Endodermal cell (in vitro differentiated cells): ENCODE measurements at places on chromosomes 3 and 15.
A peak's percentile ranks its signal among the peaks of the same experiment; 100 is the strongest.

GRCh38 chr3:72018343-72018984 is 233.5 kb upstream of the PROK2 start:
- peak; percentile 60 for DNase-seq

- no peak for DNase-seq
Measured at GRCh38 chr3:84487296-84487695, 471.5 kb upstream of the CADM2 start.

DNA sequence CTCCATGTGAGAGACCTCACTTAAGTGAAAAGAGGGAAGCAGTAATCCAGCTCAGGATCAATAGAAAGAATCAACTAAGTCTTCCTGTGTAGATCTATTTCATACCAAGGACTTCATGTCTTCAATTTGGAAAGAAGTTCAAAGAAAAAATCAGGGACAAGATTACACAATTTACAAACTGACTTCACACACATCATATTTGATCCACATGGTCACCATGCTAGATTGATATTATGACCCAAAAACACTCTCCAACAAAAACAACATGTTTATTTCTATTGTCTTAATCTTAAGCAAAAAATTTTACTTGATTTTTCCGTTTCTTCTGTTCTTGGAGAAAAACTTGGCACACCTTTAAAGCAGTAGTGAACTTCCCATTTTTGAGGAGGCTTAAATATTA is 76.3 kb downstream of the THBS1 start:
- no peak for DNase-seq

GRCh38 chr3:174541708-174542315 is 317.3 kb upstream of the NAALADL2 start:
- DNase-seq, result no peak

- no peak for DNase-seq
Measured at GRCh38 chr3:140586311-140586710, 91.6 kb upstream of the TRIM42 start.

- peak; percentile 87 for DNase-seq
Measured at GRCh38 chr15:55587321-55588069, 650 bp downstream of the PYGO1 start.

GRCh38 chr15:22884344-22884743 is 45.9 kb downstream of the NIPA2 start:
- peak; percentile 70 for DNase-seq

DNA sequence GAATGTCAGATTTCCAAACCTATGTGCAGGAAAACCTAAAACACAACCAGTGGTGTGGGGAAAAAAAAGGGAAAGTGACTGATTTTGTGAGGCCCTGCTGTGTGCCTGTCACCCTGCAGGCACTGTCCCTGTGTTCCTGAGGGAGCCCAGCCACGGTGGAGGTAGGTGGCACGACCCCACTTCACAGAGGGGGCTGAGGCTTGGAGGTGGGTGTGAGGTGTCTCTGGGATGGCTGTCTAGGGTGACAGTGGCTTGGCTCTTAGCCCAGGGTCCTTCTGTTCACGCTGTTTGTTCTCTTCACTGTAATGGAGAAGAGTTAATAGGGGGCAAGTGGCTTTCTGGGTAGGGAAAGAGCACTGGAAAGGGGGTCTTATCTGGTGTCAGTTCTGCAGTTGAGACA is 22.6 kb downstream of the RASGRF1 start:
- no peak for DNase-seq

DNA sequence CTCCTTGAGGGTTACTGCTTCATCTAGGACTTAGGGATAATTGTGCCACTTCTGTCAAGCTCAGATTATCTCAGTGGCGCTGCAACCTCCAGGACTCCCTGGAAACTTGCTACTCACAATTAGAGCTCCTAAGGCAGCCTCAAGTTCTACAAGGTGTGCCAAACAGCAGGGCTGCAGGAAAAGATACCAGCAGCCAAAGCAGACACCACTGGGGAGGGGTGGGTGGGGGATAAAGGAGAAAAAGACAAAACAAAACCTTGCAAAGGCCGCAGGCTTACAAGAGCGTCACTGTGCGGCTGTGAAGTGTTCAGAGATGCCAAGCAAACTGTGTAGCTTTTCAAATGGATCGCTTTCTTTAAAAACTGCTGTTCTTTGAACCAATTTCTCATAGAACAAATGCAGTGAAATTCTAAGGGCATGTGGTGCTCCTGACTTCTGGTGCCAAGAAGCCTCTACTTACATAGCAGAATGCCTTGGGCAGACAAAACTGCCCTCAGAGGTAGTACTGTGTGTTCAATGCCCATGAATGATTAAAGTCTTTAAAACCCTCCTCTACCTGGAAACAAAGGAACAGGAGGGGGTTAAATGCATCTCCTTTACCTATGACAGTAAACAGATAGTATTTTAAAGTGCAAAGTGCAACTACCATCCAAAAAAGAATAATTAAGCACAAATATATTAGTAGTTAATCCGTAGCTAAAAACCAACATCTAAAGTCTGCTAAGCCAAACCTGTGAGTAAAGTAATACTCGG is 353.4 kb downstream of the FOXP1 start:
- DNase-seq, result no peak

GRCh38 chr3:126703512-126704493 is at the start of gene CHCHD6:
Gene CHCHD6, plus strand, starts transcription at chr3:126704240. Its CDS starts 73 bp downstream, at chr3:126704313.
- DNase-seq, result peak; percentile 99

- DNase-seq, result no peak
Measured at GRCh38 chr3:152825566-152825965, 9.4 kb upstream of the P2RY1 start.

DNA sequence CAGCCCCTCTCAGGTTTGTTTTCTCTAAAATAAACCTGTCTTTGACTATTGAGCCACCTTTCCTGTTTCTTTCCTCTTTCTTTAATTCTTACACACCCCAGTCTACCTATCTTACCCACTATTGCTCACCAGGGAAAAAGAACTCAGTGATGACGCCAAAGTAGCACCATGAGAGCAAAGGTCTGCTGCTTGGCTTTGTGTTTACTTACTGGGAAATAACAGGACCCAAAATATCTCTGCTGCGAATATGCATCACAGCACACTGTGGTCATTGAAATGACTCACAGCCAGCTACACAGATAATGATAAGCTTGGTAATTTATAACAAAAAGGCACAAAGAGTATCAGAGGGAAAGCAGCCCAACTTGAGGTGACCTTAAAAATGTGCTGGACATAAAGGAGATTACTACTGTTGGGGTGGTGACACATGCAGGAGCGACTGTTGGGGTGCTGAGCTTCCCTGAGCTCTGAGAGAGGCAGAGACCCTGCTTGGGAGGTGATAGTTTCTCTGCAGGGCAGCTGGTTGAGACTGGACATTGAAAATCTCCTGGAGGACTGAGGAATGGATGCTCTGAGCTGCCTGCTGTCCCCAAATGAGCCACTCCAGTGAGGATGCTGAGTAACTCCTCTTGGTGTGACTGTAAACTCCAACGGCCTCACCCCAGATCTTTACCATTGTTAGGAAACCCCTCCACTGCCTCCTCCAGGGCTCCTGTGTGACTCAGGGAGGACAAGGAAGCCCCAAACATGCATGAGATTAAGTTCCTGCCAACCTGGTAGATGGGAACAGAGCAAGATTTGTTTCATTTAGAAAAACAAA is 14.5 kb downstream of the EFCAB12 start:
- DNase-seq, result peak; percentile 22

DNA sequence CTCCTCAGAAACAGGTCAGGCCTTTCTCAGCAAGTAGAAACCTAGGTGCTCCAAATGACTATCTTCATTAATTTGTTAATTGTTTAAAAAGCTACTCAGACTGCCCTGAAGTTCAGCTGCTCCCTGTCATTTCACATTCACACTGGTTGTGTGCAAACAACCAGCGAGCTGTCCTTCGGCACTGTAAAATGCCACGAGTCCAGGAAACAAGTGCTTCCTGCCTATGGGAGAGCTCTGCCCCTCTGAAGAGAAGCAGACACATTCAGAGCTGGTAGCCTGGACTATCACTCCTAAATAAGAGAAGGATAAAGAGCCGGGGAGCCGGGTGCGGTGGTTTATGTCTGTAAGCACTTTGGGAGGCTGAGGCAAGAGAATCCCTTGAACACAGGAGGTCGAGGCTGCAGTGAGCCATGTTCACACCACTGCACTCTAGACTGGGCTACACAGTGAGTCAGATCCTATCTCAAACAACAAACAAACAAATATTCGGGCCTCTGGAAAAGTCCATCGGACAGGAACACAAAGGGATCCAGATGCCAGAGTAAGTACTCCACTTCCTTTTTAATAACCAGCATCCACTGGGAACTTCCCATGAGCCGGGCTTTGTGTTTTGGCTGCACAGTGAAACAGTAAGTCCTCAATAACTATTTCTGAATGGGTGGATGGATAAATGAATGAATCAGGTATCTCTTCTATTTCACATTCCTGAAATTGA is 114.4 kb upstream of the WNT5A start:
- no peak for DNase-seq

DNA sequence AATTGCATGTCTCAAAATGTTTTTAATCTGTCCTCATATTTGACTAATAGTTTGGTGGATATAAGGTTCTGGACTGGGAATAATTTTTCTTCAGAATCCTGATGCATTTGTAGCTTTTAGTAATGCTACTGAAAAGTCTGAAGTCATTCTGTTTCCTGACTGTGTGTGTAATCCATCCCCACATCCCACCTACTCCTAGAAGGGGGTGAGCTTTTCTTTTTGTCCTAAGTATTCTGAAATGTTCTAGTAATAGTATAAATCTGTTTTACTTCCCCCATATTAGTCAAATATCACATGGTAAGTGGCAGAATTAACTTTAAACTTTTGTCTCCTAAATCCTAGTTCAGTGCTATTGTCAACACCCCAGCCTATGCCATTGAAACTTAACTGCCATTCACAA is 162.8 kb downstream of the GREM1 start:
- no peak for DNase-seq

DNA sequence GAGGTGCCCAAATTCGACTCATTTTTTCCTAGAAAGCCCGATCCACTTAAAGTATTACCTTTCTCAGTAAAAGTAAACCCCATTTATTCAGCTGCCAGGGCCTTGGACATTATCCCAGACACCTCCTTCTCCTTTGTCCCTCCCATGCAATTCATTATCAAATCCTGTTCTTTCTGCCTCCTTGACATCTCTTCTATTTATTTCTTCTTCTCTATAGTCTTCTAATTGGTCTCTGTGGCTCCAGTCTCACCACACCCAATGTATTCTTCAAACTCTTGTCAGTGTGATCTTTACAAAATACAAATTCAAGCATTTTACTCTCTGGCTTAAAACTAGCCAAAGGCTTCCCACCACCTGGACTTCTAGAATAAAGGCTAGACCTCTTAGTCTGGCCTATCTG is 120.3 kb downstream of the IL20RB start:
- no peak for DNase-seq

DNA sequence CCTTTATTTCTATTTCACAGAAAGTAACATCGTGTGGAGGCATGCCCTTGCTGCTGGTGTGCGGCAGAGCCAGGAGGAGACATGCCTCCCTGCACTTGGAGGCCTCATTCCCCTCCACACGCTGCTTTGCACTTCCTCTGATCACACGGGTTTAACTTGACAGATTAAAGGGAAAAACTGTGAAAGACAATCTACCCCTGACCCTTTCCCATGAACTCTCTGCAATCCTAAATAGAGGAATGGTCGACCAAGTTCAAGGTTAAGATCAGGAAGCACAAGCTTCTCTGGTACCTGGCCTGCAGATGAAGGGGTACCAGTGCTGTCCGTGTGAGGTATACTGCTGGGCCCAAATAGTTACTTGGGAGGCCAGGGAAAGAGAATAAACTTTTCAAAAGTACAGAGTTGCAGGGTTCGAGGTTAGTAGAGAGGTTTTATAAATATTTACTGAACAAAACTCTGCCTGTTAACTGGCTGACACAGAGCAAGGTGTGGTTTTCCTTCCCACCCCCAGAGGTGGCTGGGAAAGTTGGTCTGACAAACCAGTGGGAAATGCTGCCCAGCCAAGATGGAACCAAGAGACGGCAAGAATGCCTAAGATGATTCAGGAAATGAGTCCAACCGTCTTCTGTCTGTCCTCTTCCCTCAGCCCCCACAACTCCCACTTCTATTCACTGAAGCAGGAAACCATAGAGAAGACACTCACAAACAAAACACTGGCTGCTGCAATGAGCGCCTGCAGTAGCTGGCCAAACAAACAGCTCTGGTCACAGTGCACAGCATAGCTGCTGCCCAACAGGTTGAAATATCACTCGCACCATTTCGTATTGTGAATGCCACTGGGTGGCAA is 79.6 kb downstream of the IGF2BP2 start:
- DNase-seq, result peak; percentile 47

DNA sequence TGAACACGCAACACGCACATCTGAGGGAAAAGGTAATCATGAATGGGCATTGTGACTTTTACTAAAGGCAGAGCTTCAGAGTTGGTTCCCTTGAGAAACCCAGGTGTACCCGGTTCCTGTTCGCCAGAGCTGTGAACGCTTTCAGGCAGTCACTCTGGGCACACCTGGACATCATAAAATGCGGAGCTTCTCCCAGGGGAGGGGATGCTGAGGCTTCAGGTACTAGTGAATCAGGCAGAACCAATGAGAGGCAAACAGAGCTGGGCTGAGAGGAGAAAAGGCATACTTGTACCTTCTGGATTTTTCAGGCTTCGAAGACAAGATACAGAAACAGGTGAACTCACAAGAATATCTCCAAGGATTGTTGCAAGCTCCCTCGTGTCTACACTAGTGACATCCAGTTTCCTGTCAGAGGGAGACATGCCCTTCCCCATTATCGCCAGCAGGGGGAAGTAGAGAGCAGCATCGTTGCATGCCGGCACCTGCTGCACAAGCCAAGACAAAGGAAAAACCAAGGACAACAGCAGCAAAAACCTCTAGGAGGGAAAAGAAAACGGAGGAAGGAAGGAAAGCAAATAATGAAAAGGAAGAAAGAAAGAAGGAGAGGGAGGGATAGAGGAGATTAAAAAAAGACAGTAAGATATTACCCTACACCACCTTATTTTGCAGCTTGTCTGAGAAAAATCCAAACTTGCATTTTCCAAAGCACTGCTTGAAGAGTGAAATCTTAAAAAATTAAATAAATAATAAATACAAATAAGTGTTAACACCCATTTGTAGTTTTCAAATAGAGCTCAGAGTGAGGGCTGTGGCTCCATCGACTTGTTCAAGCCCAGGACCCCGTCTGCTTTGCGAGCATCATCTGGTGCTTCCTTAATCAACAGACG is 2.0 kb downstream of the AHSG start:
- DNase-seq, result peak; percentile 93

- no peak for DNase-seq
Measured at GRCh38 chr3:28039829-28040228, 201.6 kb upstream of the CMC1 start.

DNA sequence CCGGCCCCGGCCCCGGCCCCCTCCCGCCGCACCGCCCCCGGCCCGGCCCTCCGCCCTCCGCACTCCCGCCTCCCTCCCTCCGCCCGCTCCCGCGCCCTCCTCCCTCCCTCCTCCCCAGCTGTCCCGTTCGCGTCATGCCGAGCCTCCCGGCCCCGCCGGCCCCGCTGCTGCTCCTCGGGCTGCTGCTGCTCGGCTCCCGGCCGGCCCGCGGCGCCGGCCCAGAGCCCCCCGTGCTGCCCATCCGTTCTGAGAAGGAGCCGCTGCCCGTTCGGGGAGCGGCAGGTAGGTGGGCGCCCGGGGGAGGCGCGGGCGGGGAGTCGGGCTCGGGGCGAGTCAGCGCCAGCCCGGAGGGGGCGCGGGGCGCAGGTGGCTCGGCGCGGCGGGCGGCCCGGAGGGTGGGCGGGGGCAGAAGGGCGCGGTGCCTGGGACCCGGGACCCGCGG is 352 bp downstream of the CHRD start:
- DNase-seq, result peak; percentile 88

GRCh38 chr3:120140098-120140742 is 46.0 kb upstream of the GSK3B start:
- no peak for DNase-seq
